ENCODE measurements at places on chromosomes 2 and 18.

DNA sequence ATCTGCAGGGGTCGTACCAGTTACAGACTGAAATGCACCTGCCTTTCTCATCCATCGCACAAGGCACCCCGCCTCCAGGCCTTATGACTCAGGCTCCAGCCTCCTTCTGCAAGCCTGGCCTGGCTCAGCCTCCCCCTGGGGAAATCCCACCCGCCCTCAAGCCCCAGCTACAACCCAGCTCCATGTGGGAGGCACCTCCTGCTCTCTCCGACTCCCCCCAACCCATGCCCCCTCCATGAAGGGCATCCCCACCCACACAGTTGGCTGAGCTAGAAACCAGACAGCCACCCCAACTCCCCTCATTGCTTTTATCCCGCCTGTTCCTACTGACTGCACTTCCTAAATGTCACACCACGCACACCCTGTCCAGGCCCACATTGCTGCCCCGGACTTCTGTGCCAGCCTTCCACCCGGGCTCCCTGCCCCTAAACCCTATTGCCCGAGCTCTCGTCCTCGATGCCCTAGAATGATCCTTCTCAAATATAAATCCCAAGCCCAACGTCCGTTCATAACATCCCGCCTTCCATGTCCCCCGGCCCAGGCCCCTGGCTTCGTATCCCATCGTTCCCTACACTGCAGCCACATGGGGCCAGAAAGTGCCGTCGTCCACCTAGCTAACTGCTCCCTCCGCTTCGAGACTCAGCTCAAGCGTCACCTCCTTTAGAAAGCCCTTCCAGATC lies 9.9 kb downstream of the DNMT3A start:
- no peak for DNase-seq

- DNase-seq: peak; percentile 76
Observed at GRCh38 chr2:69893684-69894551, at the start of gene SNRNP27. TSS of gene SNRNP27 (plus strand) at chr2:69893956. CDS start at chr2:69893985, 29 bp downstream.

GRCh38 chr2:10285191-10285555 lies 17.5 kb upstream of the HPCAL1 start:
- no peak for DNase-seq

GRCh38 chr18:58212274-58212673 lies 168.2 kb downstream of the NEDD4L start:
- DNase-seq: no peak

GRCh38 chr18:48819781-48820482 lies 130.8 kb downstream of the SMAD7 start:
- DNase-seq: no peak

DNA sequence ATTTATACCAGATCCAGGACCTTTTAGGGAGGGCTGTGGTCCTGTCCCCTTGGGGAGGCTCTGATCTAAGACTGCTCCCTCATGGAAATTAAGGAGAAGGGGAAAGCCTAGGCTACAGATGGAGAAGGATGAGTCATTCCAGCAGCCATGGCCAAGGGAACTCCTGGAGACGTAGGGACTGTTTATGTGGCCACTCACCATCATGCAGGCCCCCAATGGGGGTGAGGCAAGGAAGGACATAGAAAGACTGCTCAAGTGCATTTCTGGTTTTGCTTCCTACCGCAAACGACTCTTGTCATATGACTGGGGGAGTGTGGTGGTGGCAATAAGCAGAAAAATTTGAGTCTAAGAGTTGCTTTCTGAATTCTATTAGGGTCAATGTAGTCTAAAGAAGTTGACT lies 54.0 kb upstream of the CYP1B1 start:
- DNase-seq: no peak

GRCh38 chr2:169768262-169768995 lies 30.2 kb upstream of the SSB start:
- peak; percentile 11 for DNase-seq

GRCh38 chr18:3594760-3595368 lies 144.9 kb downstream of the TGIF1 start:
- DNase-seq: no peak

- no peak for DNase-seq
Observed at GRCh38 chr2:58101500-58101899, 54.9 kb downstream of the VRK2 start.

- DNase-seq: no peak
Observed at GRCh38 chr2:121804340-121804739, 48.9 kb downstream of the TSN start.

- DNase-seq: no peak
Observed at GRCh38 chr2:152587187-152587947, 129.9 kb downstream of the PRPF40A start.

DNA sequence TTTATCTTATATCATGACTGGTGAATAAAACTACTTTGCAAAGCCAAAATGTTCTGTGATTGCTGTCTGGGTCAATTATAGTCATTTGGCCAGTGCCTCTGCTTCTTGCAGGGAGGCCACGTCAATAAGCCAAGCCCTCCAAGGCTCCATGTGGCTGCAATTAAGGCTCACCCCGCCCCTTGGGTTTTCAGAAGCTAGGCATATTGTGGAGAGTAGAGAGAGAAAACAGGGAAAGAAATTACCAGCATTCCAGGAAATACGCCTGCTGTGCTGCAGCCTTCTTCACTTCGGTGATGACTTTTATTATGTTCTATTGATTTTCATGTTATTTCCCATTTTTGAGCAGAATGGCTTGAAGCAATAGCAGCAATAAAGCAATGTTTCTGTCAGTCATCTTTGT lies 319.7 kb downstream of the SOX11 start:
- DNase-seq: no peak

- no peak for DNase-seq
Observed at GRCh38 chr2:231664727-231665126, 43.6 kb upstream of the PTMA start.

DNA sequence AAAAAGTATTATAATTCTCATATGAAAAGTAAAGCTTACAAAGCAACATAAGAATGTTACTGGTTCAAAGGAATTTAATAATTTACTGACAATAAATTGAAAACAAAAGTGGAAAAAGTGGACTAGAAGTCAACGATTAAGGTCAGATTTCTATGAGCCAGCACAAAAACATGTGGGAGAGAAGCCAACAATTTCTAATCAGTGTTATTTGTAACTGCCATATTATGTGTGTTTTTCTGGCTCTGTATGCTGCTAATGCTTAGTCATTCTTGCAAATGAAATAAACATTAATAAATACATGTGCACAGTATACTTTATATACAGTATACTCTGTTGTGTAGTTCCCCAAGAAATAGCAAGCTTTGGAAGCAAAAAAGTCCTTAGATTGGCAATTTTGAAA lies 301.3 kb upstream of the RGPD4 start:
- no peak for DNase-seq

DNA sequence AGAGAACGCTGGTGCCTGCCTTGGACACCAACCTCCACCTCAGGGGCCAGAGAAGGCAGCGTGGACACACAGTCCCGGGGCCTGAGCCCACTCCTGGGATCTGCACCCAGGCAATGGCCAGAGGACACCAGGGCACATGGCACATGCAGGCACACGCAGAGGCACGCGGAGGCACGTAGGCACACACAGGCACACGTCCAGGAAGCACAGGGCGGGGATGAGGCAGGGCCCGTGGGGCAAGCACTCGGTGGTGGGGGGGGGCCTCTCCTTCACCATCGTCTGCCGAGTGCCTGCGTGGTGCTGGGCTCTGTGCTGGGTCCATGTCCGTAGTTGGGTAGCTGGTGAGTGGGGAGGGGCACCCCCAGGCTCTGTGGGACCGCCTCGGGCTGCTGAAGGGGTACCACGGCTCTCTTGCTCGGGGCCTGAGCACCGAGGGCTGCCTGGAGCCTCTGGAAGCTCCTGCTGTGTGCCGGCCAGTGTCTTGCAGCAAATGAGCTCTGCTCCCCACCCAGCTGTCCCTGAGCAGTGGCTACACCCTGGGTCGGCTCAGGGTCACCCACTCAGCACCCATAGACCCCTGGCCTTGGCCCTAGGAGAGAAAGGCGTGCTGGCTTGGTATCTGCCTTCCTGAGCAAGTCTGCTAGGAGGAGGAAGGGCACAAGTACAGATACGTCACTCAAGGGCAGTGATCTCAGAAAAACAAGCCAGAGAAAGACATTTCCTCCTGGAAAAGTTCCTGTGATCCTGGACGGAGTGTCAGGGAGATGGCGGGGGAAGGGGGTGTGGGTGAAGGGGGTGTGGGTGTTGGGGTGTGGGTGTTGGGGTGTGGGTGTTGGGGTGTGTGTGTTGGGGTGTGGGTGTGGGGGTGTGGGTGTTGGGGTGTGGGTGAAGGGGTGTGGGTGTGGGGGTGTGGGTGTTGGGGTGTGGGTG lies 26.4 kb downstream of the RTP5 start:
- DNase-seq: no peak

DNA sequence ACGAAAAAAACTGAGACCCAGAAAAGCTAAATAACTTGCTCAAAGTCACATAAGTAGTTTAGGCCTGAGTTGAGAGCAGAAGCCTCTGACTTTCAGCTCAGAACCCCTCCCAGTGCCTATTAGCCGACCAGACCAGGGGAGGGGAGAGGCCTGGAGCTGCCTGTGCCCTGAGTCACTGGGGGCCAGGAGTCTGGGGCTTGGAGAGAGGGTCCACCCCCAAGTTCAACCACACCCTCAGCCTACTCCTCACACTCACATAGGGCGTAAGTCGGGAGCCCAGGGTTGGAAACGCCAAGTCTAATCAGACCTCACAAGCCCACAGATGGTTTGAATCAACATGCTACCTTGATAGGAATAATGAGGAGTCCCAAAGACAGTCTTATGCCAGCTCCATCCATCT lies 12.6 kb upstream of the PKDCC start:
- no peak for DNase-seq

DNA sequence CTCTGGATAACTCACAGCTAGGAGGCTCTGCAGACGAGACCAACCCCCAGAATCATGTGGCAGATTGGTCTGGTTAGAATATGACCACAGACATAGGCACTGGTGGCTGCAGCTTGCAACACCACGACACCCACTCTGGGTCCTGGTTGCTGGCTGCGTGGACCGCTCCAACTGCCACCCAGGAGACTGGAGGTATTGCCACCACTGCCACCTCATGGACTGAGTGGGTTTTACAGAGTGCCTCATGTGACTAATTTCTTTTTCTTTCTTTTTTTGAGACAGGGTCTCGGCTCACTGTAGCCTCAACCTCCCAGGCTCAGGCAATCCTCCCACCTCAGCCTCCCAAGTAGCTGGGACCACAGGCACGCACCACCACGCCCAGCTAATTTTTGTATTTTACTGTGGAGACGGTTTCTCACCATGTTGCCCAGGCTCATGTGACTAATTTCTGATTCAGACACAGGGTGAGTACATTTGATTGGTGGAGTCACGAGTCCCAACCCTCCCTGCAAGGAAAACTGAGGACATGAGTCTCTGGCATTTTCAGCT lies 29.9 kb upstream of the NT5DC4 start:
- DNase-seq: peak; percentile 45

- no peak for DNase-seq
Observed at GRCh38 chr2:119545754-119546446, 1.7 kb downstream of the CFAP221 start.

DNA sequence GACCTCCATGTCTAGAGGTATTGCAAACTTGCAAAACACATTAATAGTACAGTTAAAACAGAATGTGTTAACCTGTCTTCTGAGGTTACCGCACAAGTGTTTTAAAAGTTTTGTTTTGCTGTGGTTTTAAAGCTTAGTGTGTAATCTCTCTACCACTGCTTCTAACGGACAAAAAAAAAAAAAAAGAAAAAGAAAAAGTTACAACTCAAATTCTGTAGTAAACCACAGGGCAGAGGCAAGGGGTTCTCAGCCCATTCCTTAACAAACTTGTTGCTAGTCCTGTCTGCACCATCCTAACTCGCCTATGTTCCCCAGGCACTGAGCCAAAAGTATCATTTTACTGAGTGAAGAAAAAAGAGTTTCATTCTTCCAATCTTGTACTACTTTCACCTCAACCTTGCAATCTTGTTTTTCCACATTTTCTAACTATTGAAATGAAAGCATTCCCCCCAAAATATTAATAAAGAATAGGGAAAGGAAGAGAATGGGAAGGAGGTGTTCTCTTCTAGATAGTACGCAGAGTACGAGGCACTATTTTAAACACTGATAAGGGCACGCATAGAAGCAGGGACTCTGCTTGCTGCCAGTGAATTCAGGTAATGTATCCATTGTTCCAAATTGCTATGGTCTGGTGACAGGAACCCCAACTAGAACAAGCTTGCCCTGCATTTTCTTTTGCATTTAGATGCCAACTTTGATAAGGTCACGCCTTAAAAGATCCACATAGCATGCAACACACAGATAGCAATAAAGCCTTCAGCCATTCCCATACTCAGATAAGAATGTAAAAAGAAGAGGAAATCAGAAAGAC lies 47.1 kb downstream of the IKZF2 start:
- DNase-seq: no peak

DNA sequence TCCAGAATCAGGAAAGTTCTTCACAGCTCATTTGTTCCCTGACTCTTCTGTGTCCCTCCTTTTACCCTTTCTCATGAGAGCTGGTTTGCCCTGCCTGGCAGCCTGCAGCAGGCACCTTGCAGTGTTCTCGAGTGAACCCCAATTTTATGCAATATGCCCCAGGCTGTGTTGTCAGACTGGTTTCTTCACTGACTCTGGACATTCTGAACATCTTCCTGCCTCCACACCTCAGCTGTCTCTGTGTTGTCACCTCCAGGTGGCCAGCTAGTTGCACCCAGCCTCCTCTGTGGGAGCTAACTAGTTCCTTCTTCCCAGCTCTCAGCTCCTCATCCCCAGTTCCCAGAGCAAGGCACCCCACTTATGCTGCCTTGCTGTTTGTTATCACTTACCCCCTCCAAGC lies 5.5 kb downstream of the SETBP1 start:
- DNase-seq: no peak

DNA sequence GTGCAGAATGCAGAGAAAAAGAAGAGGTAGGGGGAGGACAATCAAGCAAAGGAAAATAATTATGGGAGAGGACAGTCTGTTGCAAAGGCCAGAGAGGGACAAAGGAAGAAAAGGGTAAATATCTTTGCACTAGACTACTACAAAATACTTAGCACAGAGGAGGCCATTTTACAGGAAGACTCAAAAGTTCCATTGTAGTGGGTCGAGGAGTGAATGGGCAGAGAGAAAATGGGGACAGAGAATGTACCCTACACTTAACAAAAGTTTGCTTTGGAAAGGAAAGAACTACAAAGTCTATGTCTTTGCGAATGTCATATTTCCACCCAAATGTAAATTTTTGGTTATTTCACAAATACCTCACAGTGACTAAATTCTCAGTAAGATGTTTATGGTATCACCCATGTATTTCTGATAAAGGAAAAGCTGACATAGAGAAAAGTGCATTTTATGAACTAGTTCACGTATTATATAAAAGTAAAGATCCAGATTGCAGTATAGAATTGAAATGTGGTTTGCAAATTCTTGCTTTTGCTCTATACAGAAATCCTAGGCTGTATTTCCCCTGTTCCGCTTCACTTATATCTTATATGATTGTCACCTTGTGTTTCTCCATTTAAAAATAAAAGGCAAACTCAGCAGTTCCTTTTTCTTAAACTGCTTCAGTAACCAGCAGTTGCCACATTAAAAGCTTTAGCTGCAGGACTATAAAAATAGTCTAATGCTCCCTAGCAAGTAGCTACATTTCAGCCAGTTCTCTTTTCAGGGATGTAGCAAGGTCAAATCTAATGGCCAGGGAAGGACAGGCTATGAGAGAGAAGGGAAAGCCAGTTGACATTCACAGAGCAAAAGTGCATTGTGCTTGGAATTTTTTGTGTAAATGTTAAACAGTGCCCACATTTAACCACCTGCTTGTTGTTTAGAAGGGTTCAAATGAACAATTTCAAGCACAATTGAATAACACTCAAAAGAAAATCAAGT lies 79.7 kb upstream of the CYTIP start:
- no peak for DNase-seq

- DNase-seq: no peak
Observed at GRCh38 chr18:25053466-25053865, 298.5 kb downstream of the ZNF521 start.

- DNase-seq: no peak
Observed at GRCh38 chr2:120679526-120679925, 56.1 kb upstream of the GLI2 start.

- DNase-seq: no peak
Observed at GRCh38 chr18:22983175-22983574, 50.0 kb downstream of the RBBP8 start.
